ENCODE measurements at places on chromosomes 4 and X.

GRCh38 chr4:168883513-168883912 lies 126.5 kb downstream of the CBR4 start:
- no peak for DNase-seq

DNA sequence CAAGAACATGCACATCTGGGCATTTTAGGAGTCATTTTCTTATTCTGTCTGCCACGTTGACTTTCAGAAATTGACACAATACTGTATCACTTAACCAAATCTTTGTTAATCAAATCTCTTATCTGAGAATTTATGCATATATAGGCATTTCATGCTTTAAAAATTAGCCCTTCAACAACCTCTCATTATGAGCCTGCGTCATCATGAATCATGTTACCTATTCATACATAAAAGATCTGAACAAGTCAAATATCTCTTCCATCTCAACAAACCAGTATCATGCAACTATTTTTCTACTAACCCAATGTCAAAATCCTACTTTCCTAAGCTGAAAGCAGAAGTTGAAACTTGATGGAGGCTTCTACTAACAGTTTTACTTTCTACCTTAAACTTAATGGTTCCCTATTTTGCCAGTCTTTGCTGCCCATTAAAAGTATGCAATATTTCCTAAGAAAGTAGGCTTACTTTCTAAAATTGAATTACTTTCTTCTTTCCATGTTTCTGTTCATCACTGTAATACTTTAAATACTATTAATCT lies 1.8 kb downstream of the ADAM29 start:
- DNase-seq, result no peak

- no peak for DNase-seq
Observed at GRCh38 chrX:630612-631496, at the start of gene SHOX. TSS of gene SHOX (plus strand) at chrX:630791. CDS start at chrX:630898, 107 bp downstream.

DNA sequence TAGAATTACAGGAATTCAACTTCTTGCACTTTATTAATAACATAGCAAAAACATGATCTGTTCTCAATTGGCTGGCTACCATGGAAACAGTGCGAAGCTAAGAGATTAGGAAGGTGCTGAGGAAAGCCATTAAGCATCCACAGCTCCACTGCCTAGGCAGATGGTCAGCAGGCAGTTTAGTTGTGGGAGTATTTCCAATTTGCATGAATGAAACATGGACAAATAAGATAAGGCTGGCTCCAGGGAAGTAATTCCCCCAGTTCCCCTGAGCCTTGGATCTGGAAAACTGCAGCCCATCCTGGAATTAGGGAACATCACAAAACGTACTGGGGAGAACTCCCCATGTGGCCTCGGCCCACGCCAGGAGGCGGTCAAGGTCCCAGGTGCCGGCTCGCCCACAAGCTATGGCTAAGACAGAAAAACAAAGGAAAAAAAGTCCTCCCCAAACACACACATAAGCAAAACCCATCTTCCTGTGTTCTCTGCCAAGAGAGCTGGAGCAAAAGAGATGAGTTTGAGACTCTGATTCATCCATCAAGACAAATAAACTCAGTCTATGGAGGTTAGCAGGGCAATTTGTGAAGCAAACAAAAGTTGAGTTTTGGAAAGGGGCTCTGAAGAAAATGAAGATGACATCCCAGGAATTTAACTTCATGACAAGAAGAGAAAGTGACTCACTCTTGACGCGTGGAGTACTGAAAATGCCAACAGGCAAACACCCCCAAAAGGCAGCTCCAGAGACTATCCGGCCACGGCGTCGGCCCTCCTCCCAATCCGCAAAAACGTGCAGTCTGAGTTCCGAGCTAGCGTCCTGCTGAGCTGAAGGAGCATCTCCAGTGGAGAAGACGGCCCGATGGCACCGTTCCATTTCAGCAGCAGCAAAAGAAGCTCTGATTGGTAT lies 45.1 kb downstream of the IGFBP7 start:
- DNase-seq, result no peak

GRCh38 chr4:123661080-123661737 lies 264.6 kb downstream of the SPRY1 start:
- DNase-seq, result no peak

GRCh38 chr4:113502906-113503305 lies 258.6 kb downstream of the CAMK2D start:
- no peak for DNase-seq

DNA sequence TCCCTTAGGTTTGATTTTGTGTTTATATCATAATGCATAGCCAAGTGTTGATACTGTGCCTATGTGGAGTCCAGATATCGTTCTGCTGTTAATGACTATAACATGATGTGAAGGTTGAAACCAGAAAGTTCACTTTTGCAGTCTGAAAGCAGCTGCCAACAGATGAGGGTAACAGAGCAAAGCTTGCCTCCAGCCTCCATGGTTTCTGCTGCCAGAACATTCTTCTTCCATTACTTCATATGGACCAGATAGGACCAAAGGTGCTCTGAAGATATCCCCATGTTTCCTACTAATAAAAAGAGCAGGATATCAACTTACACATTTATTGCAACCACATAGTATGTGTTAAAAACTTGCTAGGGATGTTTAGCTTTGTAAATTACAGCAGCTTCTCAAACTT lies 394.1 kb downstream of the SPRY1 start:
- DNase-seq, result no peak

- no peak for DNase-seq
Observed at GRCh38 chr4:69843932-69844331, 16.0 kb downstream of the SULT1E1 start.

All from NCI-H1105 treated with DMSO at 0.1 percent for 48 hours (cell line).